ENCODE measurements at places on chromosomes 5 and 9.

- peak; percentile 49 for DNase-seq
These were observed at the start of gene CKMT2 for GRCh38 chr5:81233080-81233634. CKMT2 (plus strand) TSS chr5:81233322; CDS start chr5:81251133, 17,811 bp downstream.

GRCh38 chr5:52767766-52768480 is 19.8 kb upstream of the ITGA1 start:
- no peak for DNase-seq

DNA sequence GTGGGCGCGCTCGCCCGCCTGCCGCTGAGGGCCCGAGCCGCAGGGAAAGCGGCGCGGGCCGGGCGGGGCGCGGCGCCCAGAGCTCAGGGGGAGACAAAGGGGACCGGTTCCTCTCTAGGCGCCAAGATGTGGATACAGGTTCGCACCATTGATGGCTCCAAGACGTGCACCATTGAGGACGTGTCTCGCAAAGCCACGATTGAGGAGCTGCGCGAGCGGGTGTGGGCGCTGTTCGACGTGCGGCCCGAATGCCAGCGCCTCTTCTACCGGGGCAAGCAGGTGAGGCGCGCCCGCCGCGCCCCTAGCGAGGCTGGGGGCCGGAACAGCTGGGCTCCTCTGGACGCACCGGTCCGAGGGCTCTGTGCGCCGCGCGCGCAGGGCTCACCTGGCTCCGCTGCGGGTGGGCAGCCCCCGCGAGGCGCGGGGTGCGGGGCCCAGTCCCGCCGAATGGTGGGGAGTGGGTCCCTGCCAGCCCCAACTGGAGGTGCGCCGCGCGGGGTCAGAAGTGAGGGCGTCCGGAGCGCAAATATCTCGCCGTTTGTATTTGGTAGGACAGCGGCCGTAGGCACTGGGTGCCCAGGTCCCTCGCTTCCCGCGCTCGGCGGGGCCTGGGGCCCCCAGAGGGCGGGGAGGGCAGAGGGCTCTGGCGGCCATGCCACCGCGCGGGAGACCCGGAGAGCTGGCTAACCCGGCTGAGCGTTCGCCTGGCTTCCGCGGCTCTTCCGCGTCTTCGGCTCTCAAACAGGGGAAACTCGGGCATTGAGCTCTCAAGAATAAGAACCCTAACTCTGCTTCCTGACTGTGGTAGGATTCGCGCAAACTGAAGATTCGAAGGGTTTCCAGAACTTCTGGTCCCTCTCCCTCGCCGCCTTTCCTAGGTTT is 607 bp downstream of the UHRF2 start:
- DNase-seq = peak; percentile 79

DNA sequence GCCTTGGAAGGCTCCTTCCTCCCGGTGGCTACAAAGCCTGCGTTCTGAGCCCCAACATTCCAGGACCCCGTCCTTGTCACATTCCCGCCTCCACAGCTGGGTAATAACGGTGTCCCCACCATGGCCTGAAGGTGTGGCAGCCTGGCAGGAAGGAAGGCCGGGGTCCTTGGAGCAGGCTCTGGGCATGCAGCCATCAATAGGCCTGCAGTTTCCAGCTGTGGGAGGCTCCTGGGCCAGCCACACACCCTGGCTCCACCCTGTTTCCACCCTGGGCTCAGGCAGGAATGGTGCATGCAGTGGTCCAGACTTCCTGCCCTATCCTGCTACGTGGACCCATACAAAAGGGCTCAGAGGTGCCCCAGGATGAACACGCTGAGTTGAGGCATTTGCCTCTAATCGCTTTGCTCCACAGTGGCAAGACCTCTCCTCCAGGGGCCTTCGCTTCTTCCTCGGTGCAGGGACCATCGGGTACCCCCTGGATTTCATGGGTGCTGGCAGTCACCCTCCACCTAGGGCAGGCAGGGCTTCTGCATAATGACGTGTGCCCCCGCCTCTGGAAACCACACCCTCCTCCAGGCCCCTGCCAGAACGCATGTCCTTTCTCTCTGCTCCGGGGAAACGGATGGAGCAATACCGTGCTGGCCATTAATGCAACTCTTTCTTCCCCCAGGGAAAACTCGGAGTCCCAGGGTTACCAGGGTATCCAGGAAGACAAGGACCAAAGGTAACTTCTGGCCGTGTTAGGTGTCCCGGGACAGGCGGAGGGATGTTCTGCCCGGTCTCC is 95.1 kb upstream of the FCN2 start:
- peak; percentile 6 for DNase-seq

GRCh38 chr5:143241892-143242291 is 161.6 kb downstream of the NR3C1 start:
- peak; percentile 70 for DNase-seq

DNA sequence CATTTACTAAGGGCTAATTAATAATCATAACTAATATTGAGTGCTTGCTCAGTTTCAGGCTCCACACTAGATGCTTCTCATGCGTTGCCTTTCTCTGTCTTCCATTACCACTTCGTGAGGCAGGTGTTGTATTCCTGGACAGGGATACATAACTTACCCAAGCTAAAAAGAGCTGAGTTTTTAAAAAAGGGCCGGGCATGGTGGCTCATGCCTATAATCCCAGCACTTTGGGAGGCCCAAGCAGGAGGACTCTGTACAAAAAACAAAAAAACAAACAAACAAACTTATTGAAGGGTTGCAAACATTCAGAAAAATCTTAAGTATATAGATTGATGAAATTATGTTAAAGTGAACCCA is 12.1 kb upstream of the ANKRD33B start:
- no peak for DNase-seq

DNA sequence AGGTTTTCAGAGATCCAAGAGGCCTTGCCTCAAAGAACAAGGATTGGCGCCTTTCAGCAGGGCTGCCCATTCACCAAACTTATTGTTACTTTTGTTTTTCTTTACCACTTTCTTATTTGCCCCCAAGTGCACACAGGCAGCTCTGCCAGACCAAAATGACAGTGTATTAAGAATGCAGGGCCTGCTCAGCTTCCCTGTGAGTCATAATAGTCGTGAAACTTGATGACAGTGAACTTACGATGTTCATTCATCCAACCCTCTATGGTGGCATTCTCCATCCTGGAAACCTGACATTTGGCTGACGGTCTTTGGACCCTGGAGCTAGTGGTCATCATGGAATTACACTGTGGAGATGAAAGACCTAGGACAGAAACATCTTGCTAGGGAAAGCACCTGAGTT is 44.3 kb downstream of the UBE2QL1 start:
- no peak for DNase-seq

GRCh38 chr5:171562822-171563221 is 143.4 kb downstream of the FGF18 start:
- DNase-seq = no peak

DNA sequence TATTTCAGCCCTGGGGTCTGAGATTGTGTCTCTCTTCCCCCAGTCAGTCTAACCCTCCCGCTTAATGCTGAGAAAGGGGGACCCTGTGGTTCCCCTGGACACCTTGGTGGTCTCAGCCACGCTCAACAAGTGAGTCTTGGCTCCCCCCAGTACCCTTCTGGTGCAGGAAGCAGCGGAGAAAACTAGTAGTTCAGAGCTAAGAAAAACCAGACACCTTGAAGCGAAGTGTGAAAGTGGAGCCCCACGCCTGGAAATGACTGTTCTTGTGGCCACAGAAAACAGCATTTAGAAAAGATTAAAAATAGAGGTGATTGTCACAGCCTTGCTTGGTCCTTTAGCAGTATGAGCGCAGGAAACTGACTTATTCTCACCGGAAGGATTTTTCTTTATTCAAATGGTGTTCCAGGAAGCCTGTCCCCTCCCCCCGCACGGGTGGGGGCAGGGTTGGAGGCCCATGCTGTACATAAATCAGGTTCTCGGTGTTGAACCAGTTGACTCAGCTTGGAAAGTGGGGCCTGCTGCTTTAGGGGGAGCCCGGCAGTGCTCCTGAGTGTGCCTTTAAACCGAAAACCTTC is 8.1 kb downstream of the ARPC5L start:
- DNase-seq = peak; percentile 84

DNA sequence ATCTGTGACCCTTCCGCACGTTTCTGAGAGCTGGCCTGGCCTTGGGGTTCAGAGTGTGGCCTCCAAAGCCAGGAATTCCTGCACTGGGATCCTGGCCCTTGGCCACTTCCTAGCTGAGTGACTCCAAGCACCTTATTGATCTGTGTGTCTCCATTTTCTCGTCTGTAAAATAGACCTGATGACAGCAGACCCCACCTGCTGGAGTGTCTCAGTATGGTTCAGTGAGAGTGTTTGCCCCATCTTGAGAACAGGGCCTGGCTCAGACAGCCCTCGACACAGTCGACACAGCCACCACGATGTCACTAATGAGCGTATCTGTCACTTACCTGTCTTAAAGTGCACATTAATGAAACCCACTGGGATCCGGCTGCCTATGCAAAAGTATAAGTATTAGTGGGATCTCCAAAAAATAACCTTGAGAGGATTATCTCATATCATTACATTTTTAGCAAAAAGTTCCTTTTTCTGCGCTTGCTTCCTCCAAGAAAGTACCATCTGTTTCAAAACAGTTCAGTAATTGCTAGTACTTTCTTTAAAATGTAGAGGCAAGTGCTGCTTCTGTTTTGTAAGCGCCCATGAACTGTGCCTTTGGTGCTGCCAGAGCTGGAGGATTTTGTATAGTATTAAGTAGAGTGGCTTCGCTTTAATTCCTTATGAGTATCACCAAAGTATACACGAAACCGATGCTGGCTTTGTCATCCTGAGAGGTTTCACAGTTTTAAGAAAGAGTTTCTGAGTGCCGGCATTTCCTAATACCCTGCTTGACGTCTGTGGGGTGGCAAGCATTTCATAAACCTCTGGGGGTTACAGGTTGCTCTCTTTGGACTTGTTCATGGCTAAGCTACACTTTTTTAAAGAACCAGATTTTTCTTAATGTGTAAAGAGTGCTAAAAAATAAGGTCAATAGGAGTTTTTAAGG is 31.7 kb downstream of the UBE2QL1 start:
- no peak for DNase-seq

GRCh38 chr5:95901676-95902627 is 59.7 kb downstream of the ELL2 start:
- DNase-seq = peak; percentile 30

GRCh38 chr9:761176-761792 is 80.2 kb upstream of the DMRT1 start:
- DNase-seq = no peak

- no peak for DNase-seq
These were observed 15.9 kb upstream of the RUFY1 start for GRCh38 chr5:179534431-179534830.

GRCh38 chr9:29213417-29214153 is 1640.3 kb upstream of the C9orf72 start:
- no peak for DNase-seq

GRCh38 chr5:172207511-172207910 is 13.5 kb downstream of the EFCAB9 start:
- DNase-seq = no peak

DNA sequence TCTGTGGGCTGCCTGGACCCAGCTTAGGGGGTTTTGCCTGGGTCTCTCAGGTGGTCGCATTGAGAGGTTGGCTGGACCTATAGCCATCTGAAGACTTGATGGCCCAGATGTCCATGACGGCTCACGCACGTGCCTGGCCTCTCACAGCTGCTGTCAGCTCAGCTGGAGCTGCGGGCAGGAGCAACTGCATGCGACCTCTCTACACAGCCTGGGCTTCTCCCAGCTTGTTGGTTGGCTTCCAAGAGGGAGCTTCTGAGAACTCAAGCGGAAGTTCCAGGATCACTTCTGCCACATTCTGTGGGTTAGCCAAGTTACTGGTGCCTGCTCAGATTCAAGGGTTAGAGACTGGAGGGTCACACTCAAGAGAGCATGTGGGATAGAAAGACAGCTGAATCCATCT is 99.2 kb downstream of the DAPK1 start:
- DNase-seq = no peak

DNA sequence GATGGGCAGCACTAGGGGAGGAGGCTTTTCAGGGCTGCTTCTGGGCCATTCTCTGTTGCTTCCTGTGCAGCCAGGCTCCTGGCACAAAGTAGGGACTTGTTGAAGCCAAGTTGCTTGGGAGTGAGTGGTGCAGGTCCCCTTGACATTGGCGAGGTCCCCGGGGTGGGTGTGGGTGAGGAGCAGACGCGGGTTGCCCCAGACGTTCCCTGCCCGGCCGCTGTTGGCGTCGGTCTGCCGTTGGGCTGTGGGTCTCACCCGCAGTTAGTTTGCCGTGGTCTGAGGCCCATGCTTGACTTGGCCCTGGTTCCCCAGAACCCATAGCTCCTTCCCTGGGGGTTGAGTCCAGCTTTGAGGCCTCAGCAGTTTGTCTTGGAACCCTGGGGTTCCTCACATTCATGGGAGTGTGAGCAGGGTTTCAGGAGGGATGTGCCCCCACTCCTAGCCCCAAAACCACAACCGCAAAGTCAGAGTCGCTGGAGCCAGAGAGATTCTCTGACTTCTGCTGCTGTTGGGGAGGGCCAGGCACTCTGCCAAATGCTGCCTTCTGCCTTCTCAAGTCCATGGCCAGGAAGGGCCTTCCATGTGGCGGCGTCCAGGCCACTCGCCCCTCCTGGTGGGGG is 77.5 kb downstream of the RXRA start:
- no peak for DNase-seq

DNA sequence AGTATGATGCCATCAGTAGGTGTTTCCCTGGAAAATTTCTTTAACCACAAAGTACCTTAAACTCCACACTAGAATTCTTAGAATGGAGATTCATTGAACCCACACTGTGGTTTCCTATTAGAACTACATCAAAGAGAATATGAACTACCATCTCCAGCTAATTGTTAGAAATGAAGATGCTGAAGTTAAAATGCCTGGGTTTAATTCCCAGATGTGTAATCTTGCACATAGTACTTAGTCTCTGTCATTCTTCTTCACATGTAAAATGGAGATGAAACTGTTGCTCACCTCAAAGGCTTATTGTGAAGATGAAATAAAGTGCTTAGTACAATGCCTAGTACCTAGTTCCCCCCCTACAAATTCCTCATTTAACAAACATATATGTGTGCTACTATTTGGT is 303.3 kb upstream of the CCNG1 start:
- DNase-seq = no peak

- DNase-seq = peak; percentile 75
These were observed 2.6 kb downstream of the RNF44 start for GRCh38 chr5:176534640-176535039.

DNA sequence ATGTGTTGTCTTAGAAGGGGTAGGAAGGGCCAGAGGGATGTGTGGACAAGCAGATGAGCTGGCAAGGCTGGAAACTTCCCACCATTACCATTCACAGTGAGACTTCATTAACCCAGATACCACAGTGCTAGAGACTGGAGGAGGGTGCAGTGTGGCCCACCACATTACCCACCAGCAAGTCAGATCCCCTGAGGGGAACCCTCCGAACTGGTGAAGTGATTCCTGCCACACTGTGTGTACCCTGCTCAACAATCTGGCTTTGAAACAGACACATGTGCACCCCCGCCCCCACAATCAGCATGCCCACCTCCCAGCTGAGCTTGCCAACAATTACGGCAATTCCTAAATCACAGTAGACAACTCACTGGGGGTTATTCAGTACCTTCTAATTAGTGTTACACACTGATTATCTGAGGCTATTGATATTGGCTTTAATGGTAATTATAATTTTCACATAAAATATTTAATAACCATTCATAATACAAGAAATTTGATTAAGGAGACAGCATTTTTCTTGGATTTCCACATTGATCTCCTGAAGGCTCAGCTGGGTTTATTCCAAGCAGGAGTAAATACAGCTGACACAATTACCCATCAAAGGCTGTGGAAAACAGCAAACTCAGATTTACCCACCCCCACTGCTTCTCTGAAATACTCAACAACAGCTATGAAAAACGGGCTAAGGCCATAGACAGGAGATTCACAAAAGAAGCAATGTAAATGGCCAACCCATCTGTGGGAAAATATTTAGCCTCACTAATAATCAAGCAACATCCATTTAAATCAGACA is 169.3 kb upstream of the FSTL4 start:
- no peak for DNase-seq

- no peak for DNase-seq
These were observed 21.2 kb upstream of the ZFAND5 start for GRCh38 chr9:72386186-72386585.
